ENCODE measurements at places on chromosomes 13 and 19.

DNA sequence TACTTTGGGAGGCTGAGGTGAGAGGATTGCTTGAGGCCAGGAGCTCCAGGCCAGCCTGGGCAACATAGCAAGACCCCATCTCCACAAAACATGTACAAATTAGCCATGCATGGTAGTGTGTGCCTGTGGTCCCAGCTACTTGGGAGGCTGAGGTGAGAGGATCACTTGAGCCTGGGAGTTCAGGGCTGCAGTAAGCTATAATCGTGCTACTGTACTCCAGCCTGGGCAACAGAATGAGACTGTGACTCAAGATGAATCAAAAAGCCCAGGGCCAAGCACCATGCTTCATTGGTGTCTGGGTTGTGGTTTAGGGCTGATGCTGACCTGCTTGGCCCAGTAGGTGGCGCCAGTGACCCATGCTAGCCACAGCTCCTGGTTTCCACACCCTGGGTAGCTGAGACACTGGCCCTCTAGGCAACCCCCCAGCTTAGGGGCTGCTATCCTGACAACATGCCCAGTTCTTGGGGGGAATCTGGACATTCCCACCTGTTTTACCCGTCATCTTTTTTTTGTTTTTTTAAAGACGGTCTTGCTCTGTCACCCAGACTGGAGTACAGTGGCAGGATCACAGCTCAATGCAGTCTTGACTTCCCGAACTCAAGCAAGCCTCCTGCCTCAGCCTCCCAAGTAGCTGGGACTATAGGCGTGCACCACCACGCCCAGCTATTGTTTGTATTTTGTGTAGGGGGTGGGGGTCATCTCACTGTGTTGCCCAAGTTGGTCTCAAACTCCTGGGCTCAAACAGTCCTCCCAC lies 5.5 kb downstream of the CCDC124 start:
- DNase-seq: no peak

DNA sequence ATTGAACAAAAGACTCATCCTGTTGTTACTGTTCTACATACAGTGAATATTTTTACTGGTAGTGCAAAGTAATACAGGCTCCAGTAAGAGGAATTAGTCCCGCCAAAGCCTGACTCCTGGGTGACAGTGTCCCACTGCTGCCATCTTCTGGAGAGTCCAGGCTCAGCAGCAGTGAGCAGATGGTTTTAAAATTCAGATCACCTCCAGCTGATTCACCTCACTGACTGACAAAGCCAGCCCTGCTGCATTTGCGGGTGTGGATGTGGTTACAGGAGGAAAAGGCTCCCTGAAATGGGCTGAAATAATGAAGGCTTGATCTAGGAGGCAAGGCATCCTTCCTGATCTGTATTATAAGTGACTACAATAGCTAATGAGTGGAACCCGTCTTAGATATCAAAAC lies 18.3 kb downstream of the PABPC3 start:
- peak; percentile 36 for DNase-seq

- no peak for DNase-seq
Measured at GRCh38 chr19:28972058-28972852, 240.7 kb downstream of the UQCRFS1 start.

DNA sequence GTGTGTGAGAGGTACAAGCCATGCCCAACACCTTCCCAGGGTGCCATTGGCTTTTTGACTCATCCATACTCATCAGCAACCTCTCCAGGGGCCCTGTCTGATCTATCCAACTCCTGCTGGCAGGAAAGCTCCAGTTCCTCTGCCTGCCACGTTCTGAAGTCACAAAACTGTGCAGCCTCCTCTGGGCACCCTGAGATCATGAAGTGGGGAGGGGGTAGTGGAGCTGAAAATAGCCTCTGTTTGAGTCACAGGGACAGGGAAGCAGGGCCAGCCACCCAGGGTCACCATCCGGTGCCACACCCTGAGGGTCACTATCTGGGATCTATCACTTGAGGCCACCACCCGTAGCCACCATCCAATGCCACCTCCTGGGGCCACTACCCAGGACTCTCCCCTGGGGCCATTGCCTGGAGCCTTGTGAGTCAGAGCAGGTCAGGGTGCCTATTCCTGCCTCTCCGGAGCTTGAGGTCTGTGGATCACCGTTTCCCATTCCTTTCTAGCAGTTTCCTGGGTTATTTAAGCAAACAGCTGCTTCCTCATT lies 172.1 kb downstream of the NUFIP1 start:
- no peak for DNase-seq

GRCh38 chr13:88585861-88586260 lies 914.7 kb downstream of the SLITRK5 start:
- DNase-seq: no peak

- DNase-seq: no peak
Measured at GRCh38 chr19:34408411-34408810, 4.2 kb downstream of the PDCD2L start.

DNA sequence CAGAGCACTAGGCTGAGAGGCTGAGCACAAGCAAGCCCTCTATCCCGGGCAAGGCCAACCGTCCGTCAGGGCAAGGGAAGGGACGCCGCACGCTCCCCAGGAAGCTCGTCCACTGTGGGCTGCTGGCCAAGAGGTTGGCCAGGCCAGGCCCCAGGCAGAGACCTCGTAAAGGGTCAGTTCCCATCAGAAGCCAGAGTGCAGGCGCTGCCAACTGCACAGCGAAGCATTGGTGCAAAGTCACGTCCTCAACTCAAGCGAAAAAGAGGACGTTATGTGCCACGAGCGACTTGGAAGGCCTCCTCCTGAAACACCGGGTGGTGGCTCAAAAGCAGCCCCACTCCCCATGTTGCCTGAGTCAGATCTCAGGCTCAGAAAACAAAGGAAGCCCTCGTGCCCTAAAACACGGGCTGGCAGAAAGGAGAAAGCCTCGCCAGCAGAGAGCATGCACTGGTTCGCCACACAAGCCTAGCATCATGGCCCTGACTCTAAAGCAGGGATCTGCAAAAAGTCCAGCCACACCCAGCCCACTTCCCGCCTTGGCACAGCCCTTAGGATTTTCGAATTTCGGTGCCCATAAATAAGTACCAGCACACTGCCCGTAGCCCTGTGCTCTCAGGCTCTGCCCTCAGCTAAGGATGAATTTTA lies 4.7 kb downstream of the AKAP8 start:
- DNase-seq: no peak

DNA sequence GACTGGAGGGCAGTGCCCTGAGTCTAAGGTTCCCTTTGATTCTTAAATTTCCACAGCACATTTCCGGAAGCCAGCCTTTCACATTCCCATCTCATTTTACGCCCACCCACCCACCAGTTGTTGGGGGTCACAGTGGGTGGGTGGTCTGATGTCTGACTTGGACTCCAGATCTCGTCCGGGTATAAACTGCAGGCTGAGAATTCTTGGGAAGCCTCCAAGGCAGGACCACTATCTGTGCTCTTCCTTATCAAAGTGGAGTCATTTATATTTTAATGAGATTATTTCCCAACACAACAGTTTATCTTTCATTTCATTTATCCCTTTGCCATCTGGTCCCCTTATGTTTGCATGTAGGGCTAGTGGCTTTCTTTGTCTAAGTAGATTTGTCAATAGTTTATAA lies 3.6 kb upstream of the FAM124A start:
- DNase-seq: no peak

DNA sequence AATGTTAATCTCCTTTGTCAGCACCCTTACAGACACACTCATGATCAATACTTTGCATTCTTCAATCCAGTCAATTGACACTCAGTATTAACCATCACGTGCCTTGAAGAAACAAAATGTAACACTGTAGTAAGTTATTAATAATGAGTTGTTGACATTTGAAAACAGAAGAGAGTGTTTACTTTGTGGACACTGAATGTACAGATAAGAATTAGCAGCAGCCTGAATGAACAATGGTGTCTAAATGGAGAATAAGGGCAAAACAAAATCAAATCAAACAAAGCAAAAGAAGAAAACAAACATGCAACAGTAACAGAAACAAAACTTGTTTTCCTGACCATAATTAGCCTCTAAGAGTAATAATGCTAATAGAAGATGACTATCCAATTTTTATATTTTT lies 1191.1 kb upstream of the MIR17HG start:
- DNase-seq: no peak

DNA sequence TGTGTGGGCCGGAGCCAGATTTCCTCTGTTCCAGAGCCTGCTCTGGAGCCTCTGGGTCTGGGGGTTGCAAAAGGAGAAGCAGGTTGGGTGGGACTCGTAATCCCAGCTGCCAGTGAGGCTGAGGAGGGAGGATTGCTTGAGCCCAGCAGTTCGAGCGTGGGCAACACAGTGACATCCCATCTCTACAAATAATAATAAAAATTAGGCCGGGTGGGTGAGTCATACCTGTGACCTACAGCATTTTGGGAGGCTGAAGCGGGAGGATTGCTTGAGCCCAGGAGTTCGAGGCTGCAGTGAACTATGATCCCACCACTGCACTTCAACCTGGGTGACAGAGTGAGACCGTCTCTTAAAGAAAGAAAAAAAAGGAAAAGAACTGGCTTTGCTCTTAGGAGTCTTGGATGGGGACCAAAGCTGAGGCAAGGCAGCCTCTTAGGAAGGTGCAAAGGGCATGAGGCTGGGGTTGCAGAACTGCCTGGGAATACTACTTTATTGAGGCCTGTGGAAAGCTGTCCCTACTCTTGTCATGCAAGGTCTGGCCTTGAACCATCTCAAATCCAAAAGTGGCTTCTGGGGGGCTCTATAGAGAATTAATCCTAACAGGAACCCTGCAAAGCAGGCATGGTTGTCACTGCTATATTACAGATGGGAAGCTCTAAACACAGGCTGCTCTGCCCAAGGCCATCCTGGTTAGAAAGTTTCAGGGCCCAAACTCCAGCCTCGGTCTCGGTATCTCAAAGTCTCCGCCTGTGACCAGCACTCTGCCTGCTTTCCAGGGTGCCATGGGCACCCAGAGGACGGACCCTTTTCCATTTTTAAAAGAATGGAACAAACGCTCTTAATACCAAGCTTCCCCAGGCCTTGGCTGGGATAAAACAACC lies 880 bp upstream of the C19orf12 start:
- no peak for DNase-seq

DNA sequence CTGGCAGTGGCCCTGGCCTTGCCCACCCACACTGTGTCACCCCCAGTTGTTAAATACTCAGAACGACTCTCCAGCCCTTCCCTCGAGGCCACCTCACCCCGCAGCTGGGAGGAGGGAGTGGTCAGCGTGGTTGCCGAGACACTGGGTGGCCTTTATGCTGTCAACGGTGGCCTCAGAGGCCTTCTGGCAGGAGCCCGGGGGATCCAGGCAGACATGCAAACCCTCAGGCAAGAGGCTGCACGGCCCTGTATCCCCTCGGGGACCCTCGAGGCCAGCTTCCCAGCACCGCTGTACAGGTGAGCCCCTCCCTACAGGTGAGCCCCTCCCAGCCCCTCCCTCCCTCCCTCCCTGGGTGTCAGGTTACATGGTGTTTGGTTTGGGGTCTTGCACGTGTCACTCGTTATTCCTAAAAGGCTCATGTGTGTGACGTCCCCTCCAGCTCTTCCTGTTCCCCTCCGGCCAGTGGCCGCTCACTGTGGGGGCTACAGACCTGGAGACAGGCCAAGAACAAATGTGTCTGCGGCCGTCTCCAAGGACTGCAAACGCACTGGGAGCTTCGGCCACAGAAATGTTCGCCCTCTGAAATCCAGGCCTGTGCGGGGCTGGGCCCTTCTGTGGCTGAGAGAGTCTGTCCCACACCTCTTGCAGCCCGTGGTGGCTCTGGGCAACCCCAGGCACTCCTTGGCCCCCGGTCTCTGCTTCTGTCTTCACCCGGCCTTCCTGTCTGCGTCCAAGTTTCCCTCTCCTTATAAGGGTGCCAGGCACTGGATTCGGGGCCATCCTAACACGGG lies at the start of gene TEKTIP1:
Gene TEKTIP1 (plus strand): TSS at position 210 of the 791 bp plus-strand sequence. CDS start 4 bp downstream, at position 214.
- DNase-seq: no peak

DNA sequence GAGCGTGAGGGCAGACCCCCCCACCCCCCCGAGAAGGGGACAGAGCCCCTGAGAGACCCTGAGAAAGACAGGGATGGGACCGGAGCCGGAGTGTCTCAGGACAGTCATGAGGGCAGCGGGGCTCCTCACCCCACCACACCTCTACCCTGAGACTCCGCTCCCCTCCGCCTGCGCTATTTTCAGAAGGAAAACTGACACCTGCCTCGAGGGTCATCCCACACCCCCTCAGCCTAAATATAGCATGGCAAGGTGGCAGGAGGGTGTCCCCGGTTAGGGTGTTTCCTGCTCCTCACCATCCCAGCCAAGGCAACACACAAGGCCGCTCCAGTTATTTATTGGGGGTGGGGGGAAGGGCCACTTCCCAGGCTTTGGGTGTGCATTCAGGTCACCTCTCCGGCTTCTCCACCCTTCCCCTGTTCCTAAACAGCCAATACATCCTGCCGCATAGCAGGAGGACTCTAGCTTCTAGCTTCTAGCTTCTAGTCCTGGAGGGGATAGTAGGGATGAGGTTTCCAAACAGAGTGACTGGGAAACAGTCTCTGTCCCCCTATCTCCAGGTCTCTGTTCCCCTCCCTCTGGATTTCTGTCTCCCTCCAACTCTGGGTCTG lies 1.4 kb upstream of the NTF4 start:
- no peak for DNase-seq

GRCh38 chr13:103349211-103349980 lies 283.2 kb upstream of the SLC10A2 start:
- no peak for DNase-seq

GRCh38 chr19:39444598-39445195 lies 685 bp upstream of the SUPT5H start:
- no peak for DNase-seq

- no peak for DNase-seq
Measured at GRCh38 chr13:25602176-25602575, 230.4 kb downstream of the ATP8A2 start.

- no peak for DNase-seq
Measured at GRCh38 chr13:43307221-43307920, 284.0 kb downstream of the DNAJC15 start.

DNA sequence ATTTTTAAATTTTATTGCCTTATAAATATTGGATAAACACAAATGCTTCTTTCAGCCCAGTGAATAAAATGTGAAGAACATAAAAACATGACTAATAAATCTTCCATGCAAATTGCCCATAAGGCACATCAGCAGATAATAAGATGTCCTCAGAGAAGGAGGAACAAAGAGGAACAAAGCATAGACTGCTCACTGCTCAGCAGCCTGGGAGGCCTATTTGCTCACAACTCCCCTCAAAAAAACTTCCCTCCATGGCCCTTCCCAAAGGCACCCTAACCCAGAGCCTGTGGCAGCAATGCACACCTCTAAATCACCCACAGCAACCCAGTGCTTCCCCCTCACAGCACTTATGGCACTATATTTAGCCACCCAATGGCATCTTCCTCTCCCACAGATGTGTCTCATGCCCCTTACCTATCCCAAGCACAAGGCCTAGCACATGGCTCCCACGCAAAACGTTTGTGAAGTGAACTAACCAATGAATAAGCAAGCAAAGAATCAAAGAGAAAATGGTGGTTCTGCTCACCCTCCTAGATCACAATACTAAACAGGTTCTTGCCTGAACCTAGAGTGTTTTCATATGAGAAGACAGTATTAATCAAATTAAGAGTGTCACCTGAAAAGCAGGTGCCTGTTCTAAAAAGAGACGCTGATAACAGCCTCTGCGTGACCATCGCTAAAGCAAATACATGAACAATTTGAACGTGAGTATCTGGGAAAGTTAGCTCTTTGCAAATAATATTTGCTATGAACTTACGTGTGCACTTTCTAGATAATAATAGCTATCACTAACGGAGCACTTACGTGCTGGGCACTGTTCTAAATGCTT lies 96.9 kb downstream of the TBC1D4 start:
- no peak for DNase-seq

All from glomerular endothelial cell (primary cell).